Foreskin melanocyte (primary cell): ENCODE measurements at places on chromosomes 7 and 10.

DNA sequence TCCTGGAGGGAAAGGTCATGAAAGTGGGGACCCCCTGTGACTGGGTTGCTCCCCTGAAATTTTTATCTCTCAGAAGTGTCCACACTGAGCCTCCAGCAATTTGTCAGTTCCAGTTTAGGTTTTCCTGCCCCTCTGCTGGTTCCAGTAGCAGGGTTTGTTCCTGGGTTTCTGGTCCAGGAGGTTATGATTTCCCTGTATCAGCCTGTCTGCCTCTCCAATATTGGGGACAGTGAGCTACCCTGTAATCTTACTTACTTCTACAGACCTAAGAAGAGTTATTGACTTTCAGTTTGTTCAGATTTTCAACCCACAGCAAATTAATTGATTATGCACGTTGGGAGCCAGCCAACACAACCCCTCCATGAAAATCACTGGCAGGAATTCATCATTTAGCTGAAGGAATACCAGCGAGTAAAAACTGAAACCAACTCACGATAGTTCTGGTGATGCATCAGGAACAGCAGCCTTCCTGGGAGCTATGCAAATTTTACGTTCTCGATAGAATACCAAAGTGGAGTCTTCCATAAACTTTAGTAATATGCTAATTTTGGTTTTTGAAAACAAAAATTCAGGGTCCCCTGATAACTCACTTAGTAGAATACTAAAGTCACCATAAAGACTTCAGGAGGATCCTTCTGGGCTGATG, 31.3 kb upstream of the IL15RA start:
- no peak for DNase-seq

- no peak for DNase-seq
Observed at GRCh38 chr7:30470163-30470770, 8.3 kb downstream of the NOD1 start.

DNA sequence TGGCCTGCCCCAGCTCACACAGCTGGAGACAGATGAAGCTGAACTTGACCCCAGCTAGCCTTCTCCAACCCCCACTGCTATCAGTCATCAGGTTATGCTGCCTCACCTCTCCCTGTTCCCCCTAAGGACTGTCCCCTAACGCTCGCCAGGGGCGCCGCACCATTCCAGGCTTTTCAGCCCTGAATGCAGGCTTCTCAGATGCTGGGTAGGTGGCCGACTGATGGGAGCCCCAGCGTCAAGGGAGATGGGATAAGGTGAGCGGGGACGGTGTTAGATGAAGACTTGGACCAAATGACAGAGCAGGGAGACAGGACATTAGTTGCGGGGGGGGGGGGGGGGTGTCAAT, 15.8 kb upstream of the OPALIN start:
- DNase-seq: no peak

DNA sequence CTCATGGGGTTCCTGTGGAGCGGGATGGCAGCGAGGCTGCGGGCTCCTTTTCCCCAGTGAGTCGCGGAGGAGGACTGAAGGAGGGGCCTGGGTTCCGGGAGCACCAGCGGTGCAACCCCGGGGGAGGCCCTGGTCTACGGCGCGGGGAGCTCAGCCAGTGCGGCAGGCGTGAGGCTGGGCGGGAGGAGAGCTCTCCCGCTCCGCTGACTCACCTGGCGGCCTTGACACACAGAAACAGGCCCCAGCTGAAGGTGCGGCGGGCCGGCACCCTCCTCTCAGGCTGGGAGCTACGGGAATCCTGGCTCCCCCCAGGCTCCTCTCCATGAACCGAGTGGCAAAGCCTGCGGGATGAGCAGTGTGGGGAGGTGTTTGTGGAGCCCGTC, 6.8 kb upstream of the NOM1 start:
- no peak for DNase-seq

GRCh38 chr7:27113991-27114769, 11.7 kb upstream of the HOXA2 start:
- no peak for DNase-seq

DNA sequence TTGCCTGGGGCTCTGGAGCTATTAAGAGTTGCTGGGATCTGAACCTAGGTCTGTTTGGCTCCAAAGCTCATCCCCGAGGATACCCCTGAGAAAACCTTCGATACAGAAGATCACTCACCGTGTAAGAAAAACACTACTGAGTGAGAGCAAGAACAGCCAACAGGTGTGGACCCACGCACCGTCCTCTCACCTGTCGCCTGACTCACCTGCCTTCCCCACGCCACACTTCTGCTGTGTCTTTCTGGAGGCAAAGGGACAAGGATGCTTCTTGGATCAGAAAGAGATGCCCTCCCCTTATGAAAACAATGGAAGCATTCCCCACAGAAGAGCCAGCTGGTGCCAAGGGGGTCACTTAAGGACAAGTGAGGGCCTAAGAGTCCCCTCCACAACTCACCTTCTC, 46.7 kb downstream of the COL13A1 start:
- no peak for DNase-seq

DNA sequence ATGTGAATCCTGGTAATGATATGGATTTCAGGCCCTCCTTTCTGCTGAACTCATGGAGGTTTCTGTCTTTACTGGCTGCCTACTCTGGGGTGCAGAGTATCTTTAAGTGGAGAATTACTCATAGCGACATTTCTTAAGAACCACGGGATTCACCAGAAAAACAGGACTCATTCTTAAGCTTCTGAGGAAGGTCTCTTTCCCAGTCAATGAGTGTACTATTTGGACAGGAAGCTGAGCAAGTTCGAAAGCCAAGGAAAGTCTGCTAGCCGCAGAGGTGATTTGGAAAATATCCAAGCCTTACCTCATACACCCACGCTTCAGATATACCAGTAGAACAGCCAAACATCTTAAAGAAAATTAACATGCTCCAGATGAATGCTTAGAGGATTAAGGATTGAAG, 377.6 kb upstream of the MYO3A start:
- DNase-seq: no peak
